ENCODE measurements at places on chromosomes 2 and 18. TPM values are rescaled to one million over a fixed set of nuclear protein-coding genes. Genes with fewer than 3 reads are reported as not detected.

- peak; percentile 41 for DNase-seq
Observed at GRCh38 chr2:24382363-24383073, 22.2 kb upstream of the ITSN2 start.

GRCh38 chr18:8469544-8470130, 139.6 kb upstream of the RAB12 start:
- DNase-seq = no peak

LOXHD1 gene
- 0.15 TPM for total RNA-seq

RBM43 gene
- 2.6 TPM for total RNA-seq
